ENCODE measurements at places on chromosomes 5 and 9.

- no peak for DNase-seq
These were observed 98.0 kb downstream of the HSD17B3 start for GRCh38 chr9:96203867-96204501.

DNA sequence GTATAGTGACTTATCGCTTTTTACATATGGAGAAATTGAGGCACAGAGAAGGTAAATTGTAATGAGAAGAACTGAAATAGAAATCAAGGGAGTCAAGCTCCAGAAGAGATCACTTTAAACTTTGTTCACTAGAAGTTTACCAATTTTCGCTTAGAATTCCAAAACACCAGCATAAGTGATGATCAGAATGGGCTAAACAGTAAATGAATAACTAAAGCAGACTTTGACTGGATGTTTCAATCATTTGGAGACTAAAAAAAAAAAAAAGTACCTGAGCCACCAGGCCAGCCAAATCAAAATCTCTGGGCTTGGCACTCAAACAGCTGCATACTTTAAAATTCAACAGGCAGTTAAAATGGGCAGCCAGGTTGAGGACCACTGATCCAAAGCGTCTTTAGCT is 38.2 kb upstream of the FYB1 start:
- no peak for DNase-seq

- DNase-seq = peak; percentile 83
These were observed at the start of gene GLE1 for GRCh38 chr9:128504485-128505413. GLE1 (plus strand) TSS chr9:128504719; CDS start chr9:128504806, 87 bp downstream.

GRCh38 chr9:115404311-115404710 is 286.4 kb upstream of the TNC start:
- DNase-seq = no peak

DNA sequence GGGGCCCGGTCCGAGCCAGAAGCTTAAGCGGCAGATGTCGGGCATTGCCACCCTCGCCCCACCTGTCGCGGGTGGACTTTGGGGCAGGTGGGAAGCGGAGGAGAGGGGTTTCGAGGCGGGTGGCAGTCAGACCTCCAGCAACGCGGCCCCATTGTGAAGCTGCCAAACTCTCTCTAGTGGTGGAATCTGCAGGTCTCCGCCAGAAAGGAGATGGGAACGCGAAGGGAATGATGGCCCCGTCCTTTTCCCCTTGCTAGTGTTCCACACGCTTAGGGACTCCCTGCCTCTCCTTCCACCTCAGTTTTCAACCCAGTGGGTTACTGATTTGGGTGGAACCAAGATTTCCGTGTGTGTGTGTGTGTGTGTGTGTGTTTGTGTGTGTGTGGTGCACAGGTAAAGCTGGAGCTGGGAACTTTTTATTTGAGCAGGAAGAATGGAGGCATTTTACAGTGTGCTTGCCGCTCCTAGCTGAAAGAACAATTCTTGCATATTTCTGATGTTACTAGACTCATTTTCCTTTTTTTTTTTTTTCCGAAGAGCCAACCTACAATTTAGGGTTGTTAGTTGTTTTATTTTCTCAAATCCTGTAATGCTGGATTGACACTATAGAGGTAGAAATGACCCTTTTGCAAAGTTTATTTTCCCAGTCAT is 1.3 kb downstream of the MACIR start:
- DNase-seq = peak; percentile 41

DNA sequence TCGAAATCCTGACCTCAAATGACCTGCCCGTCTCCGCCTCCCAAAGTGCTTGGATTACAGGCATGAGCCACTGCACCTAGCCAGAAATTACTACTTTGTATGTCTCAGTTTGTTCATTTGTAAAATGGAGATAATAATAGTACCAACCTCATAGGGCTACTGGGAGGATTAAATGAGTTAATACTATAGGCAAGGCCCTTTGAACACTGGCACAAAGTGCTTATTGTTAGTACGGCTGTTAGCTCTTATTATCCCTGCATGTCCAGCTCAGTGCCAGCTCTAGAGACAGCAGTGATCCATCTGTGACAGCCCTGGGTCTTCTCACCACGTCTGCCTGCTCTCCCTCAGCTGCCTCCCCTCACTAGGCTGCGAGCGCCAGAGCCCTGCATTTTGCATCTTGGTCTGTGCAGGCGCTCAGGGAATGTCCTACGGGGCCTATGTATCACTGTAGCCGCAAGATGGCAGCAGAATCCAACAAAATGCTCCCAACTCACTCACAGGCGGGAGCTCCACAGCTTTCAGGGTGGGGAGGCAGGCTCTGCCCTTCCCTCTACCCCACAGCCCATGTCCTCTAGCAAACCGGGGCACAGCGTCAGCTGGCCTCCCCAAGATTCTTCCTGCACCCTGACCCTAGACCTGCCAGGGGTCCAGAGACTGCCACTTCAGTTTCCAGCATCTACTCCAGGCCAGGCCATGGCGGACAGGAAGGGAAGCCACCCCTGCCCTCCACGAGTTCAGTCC is 17.7 kb upstream of the AKNA start:
- peak; percentile 67 for DNase-seq

DNA sequence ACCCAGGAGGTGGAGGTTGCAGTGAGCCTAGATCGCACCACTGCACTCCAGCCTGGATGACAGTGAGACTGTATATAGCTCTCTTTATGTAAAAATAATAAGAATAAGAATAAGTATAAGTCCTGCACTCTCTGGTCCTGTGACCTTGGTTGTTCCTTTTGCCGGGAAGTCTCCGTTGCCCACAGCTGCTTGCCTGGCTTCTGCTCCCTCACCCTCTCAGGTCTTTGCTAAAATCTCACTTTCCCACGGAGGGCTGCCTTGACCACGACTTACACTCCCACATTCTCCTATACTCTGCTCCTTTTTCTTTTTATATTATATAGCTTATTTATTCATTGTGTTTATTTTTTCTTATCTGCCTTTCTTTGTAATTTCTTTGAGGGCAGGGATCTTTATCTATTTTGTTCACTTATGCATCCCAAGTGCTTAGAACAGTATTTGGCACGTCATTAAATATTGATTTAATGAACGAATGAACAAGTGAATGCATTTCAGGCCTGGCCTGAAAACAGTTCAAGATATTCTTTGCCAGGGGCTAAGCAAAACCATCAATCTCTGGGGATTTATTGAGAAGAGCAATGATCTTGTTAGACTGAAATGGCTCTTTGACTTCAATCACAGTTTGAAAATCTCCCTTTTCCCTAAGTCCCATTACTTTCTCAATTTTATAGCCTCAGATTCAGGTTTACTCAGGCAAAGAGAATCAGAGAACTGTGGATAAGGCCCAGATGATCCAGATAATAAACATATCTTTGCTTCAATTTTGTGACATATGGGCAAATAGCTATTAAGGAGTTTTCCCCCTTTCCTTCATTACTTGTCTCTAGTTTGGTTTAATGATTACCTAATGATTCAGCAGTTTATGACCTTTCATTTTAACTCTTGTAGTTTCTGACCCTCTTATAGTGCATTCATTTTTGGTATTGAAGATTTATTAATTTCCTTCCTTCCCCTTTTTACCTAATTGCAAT is 60.8 kb upstream of the TMC1 start:
- no peak for DNase-seq

All from NCI-H748 treated with DMSO at 0.1 percent for 48 hours (cell line).